ENCODE measurements at places on chromosomes 2 and 18. TPM values are rescaled to one million over a fixed set of nuclear protein-coding genes. Genes with fewer than 3 reads are reported as not detected.

The ARHGEF4 gene
- polyA plus RNA-seq: 0.05 TPM

The IL36A gene
- polyA plus RNA-seq: not detected

The FOXI3 gene
- polyA plus RNA-seq: not detected

The FAM237A gene
- polyA plus RNA-seq: not detected

The RAB27B gene
- 0.11 TPM for polyA plus RNA-seq

The NFATC1 gene
- 8.3 TPM for polyA plus RNA-seq

The GALNT14 gene
- polyA plus RNA-seq: not detected

The SERPINB13 gene
- not detected for polyA plus RNA-seq

DNA sequence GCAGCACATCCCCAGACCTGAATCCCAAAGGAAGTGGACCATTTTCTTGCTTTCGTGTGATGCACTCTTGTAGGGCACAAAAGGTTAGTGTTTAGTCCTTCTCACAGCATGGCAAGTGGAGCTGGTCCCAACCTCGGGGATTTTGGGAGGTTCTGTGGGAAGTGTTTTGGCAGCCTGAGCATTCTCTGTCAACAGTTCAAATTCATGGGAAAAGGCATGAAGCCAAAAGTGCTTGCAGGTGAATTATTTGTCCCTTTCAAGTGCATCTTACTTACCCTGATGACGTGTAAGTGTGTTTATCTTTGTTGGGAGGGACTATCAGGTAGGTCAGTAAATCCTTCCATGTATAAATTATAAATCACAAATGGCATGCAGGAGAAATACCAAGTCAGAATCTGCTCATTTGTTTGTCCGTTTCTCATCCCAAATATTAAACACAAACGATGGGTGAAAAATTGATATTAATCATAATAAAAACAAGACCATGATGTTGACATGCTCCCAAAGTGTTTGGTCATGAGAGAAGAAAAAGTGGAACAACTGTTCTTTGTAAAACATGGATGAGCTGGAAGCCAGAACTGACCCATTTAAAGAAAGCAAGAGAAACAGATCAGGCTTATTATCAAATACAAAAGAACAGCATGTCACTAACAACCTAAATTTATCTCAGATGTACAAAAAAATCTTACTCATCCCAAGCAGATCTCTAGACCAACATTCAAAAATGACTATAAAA, 57.6 kb downstream of the EPHA4 start:
- no peak for DNase-seq

GRCh38 chr2:119265693-119266066, 42.0 kb downstream of the STEAP3 start:
- no peak for DNase-seq

DNA sequence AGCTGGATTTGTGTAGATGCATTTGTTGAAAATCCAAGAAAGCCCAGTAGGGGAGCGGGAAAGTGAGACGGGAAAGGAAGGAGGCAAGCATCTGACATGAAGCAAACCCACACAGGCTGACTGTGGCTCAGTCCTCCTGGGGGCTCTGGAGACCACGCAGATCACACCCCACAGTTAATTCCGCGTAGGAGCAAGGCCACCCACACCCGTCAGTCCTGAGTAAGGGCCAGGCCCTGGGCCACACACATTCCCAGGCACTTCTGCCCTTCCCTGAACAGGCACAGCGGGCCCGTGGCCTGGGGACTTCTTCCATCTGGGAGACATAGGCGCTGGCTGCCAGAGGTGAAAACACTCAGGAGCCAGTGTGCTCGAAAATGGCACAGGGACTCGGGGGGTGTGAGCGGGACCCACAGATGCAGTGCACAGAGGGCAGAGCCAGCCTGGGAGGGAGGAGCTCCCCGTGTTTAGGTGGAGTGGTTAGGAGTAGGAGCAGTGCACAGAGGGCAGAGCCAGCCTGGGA, 19.4 kb upstream of the PRLH start:
- DNase-seq: no peak

- no peak for DNase-seq
Measured at GRCh38 chr2:50575232-50575631, 456.7 kb downstream of the NRXN1 start.

DNA sequence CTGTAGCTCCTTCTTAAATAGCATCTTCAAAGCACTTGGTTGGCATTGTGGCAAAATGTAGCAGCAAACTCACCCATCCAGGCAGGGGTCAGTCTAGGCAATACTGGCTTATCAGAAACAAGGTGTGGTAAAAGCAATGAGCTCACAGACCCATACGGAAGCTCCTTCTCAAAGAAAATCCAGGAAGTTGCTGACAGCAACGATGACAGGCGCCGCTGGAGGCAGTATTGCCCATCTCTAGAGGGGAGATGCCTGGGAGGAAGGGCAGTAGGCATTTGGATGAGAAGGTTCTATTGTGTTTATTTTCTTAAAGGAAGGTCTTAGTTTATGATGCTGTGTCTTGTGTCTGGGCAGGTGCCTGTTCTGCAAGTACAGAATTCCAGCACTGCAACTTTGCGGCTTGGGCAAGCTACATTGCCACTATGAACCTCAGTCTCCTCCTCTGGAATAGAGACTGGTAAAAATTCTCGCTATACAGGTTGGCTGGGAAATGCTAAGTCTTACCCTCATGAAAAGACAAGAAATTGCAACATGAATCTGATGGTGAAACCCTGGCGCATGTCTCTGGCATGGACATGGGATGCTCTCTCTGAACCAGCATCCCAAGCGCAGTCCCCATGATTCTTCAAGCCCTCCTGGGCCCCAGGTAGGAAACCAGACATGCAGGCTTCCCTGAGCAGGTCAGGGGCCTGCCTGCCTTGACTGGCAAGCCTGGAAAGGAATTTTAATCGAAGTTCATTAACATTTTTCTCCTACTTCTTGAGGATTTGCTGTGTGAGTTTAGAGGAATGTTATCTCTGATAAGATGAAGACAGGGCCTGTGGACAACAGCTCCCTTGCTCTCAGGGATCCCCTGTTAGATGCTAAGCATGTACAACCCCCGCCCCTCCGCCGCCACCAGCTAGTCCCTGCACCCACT, 156.0 kb downstream of the TFCP2L1 start:
- peak; percentile 59 for DNase-seq

DNA sequence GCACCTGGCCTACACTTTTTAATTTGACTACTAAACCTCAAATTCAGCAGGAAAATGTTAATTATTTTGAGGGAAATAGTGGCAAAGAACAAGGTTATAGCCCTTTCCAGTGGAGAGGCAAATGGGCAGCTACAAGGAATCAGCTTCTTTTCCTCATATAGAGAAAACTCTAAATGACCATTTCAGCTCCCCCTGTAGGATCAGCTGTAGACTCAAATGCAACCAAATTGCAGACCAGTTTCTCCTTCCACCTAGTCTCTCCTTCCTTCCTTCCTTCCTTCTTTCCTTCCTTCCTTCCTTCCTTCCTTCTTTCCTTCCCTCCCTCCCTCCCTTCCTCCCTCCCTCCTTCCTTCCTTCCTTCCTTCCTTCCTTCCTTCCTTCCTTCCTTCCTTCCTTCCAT, 158.2 kb downstream of the ZEB2 start:
- DNase-seq: no peak

DNA sequence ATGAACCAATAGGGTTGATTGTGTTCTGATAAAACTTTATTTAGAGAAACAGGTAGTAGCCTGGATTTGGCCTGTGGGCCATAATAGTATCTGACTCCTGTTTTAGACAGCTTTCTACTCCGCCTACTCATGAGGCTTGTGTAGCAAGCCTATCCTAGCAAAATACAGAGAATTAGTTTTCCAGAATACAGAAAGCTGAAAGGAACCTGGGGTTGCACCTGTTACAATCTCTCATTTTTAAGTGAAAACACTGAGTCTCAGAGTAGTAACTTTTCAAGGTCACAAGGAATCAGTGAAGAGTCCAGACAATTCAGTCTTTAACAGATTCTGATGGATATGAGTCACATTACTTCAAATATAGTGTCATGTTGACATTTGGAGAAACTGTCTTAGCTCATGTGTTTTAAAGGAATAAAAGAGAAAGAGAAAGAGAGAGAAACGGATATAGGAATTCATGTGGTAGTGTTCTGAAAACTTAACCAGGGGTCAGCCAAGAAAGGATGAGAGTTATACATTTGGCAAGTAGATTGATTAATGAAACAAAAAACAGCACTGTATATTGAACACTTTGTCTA, 17.0 kb downstream of the ARHGAP28 start:
- no peak for DNase-seq

DNA sequence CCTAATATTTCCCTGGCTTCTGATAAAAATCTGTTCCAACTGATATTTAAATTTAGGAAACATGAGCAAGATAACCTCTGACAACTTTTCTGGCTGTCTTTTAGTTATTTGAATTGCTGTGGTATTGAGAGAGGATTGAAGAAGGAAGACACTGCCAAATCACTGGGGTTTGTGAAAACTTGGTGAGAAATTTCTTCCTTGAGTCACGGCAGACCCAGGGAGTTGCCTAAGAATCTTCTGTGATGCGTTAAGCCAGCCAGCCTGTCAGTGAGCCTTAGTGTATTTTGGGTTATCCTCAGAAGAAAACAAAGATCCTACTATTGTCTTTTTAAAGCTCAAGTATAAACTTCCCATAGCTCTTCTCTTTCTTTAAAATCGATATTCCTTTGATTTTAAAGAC, 17.5 kb upstream of the DOK6 start:
- no peak for DNase-seq

- no peak for DNase-seq
Measured at GRCh38 chr2:160932960-160933359, 227.3 kb upstream of the TANK start.

GRCh38 chr2:240393831-240394410, 41.5 kb upstream of the GPC1 start:
- no peak for DNase-seq

- DNase-seq: peak; percentile 32
Measured at GRCh38 chr2:60152226-60152833, 401.1 kb downstream of the BCL11A start.

- peak; percentile 35 for DNase-seq
Measured at GRCh38 chr2:231708773-231709635, 679 bp downstream of the PTMA start.

- DNase-seq: no peak
Measured at GRCh38 chr2:28702415-28702861, 49.2 kb upstream of the PPP1CB start.

DNA sequence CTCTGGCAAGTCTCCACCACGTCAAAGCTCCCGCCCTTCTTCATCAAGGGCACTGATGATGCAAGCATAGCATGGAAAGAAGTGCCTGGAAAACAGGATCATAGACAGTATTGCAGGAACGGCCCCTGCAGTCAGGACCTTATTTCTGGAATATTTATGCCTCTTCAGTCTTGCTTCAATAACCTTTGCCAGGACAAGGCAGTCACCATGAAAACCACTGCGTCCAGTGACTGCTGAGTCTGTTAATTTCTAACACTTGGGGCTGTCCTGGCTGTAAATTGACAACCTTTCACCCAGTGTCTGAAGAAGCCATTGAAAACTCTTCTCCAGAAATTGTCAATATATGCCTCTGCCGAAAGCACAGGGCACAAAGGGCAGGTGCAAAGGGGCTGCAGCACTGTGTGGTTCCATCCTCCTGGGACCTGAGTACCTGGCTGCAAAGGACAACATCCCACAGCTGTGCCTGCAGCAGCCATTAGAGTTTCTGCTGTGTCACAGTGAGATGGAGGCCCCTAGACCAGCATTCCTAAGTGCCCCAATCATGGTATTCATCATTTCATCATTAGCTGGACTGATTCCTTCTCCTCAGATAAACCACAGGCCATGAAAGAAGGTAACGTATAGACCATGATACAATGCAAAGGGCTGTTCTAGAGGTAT, 819.6 kb downstream of the RNF144A start:
- DNase-seq: no peak

DNA sequence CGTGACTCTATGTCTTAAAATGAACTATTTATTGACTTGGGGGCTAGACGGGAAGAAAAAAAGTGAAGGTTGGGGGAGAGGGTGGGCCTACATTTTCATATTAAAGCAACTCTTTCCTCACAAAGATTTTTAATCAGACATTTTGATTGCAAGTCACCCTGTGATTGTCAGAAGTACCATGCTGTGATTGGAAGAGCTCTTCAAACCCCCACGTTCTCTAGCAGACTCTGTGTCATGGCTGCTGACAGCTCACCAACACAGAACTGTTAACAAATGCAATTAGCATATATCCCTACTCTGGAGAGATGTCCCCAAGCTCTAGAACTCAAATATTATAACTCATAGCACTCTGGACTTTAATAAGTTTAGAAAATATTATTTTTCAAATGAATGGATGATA, 428.4 kb upstream of the DCC start:
- DNase-seq: no peak

- DNase-seq: no peak
Measured at GRCh38 chr2:18362696-18363095, 197.8 kb downstream of the RDH14 start.

GRCh38 chr18:67241299-67241698, 275.2 kb downstream of the DSEL start:
- no peak for DNase-seq

GRCh38 chr2:240165034-240165433, 24.6 kb upstream of the OTOS start:
- no peak for DNase-seq

DNA sequence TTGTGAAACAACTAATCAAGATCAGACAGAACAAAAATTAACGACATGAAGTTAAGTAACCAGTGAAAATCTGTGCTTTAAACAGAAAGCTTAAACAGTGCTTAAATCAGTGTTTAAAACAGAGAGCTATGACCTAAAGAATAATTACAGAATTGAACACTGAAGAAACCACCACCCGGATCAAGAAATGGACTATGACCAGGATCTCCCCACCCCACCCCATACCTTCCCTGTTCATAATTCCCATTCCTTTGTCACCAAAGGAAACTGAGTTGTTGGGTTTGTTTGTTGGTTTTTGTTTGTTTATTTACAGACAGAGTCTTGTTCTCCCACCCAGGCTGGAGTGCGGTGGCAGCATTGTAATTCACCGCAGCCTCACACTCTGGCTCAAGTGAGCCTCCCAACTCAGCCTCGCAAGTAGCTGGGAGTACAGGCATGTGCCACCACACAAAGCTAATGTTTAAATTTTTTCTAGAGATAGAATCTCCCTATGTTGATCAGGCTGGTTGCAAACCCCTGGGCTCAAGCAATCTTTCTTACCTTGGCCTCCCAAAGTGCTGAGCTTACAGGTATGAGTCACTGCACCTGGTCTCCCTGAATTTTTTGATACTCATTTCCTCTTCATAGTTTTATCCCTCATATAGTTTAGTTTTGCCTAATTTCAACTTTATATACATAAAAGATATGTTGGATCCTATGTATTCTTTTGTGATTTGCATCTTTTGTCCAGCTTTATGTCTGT, 8.2 kb upstream of the ALPG start:
- no peak for DNase-seq

- DNase-seq: no peak
Measured at GRCh38 chr2:238299803-238300202, 11.4 kb upstream of the PER2 start.

DNA sequence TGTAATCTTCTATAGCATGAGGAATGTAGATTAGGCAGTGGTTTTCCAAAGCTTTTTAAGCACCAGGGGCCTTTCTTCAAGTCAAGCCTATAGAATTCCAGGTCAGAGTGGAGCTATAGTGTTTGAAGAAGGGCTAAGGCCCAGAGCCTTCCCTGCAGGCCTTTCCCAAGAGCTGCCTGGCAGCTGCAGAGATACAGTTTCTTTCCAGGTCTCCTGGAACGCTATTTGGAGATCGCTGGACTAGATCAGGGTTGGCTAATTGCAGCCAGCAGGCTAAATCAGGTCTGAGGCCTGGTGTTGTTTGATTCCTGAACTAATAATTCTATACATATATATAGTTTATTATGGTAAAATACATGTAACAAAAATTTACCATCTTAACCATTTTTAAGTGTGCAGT, 319.0 kb upstream of the SPRED2 start:
- no peak for DNase-seq

Data from CD14-positive monocyte (primary cell).